Lung (tissue), 17 donors: ENCODE measurements at places on chromosomes 11 and 22. TPM values are rescaled to one million over a fixed set of nuclear protein-coding genes. Genes with fewer than 3 reads are reported as not detected.

Gene CRYBA4
- polyA plus RNA-seq: 0.22 TPM

Gene SULT4A1
- 0.26 TPM for polyA plus RNA-seq

Gene TRIM6
- polyA plus RNA-seq: 2.1 TPM

Gene TBX1
- 2.3 TPM for polyA plus RNA-seq

Gene TOMT
- not detected for polyA plus RNA-seq

Gene SYTL2
- polyA plus RNA-seq: 6.7 TPM

Gene CLDN5
- polyA plus RNA-seq: 548 TPM

Gene ZP1
- polyA plus RNA-seq: not detected

Gene TMEM45B
- 15.0 TPM for polyA plus RNA-seq

Gene OR52N4
- polyA plus RNA-seq: 0.41 TPM

Gene OR8G1
- polyA plus RNA-seq: not detected

Gene KCNA4
- 0.07 TPM for polyA plus RNA-seq

Gene DCDC1
- polyA plus RNA-seq: 0.47 TPM

Gene OR5A1
- polyA plus RNA-seq: not detected

Gene TYMP
- polyA plus RNA-seq: 641 TPM

Gene ANO3
- polyA plus RNA-seq: 0.02 TPM

Gene OR4P4
- polyA plus RNA-seq: not detected

Gene HEPN1
- not detected for polyA plus RNA-seq

Gene MUC15
- 6.4 TPM for polyA plus RNA-seq

Gene GAL
- polyA plus RNA-seq: not detected

Gene PYGM
- polyA plus RNA-seq: 1.2 TPM

Gene FTH1
- 6,299 TPM for polyA plus RNA-seq

Gene PTPRJ
- polyA plus RNA-seq: 3.9 TPM

Gene FBXO7
- 48.8 TPM for polyA plus RNA-seq

Gene OR8G5
- 0.10 TPM for polyA plus RNA-seq

Gene XRCC6
- 189 TPM for polyA plus RNA-seq

Gene TECTA
- 0.35 TPM for polyA plus RNA-seq

Gene CECR2
- 1.1 TPM for polyA plus RNA-seq

Gene MUC6
- 0.06 TPM for polyA plus RNA-seq

Gene CYB561A3
- 45.1 TPM for polyA plus RNA-seq

Gene INPPL1
- polyA plus RNA-seq: 66.3 TPM

Gene MMP12
- 0.31 TPM for polyA plus RNA-seq

Gene CREB3L1
- polyA plus RNA-seq: 54.0 TPM

Gene GRK3
- polyA plus RNA-seq: 9.0 TPM

Gene CCDC81
- polyA plus RNA-seq: 2.1 TPM

Gene MMP7
- 21.9 TPM for polyA plus RNA-seq

Gene NEFH
- 0.22 TPM for polyA plus RNA-seq

Gene NTM
- polyA plus RNA-seq: 0.39 TPM
